ENCODE measurements at places on chromosomes 2 and 18.
A peak's percentile ranks its signal among the peaks of the same experiment; 100 is the strongest.

DNA sequence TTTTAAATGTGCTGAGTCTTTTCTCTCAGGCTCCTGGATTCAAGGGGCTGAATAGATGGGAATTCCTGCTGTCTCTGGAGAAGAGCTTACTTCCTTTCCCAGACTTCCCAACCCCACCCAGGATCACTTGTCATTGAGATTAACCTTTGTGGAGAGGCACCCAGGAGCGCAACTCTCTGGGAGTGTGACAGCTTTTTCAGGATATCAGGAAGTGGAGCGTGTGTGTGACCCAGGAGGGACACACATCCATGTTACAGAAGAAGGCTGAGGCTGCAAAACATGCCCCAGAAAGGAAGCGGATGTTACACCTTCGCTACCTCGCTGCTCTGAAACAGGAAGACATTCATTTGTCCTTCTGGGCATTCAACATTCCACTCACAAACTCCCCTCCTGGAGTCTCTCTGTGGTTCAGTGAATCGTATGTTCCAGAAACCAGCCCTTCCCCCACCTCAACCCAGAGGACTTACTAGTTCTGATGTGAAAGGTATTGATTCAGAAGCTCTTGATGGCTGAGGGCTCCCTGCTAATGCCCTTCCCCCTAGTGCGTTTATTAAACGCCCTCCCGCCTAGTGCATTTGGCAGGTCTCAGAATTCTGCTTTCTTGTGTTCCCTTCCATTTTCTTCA, 523.9 kb downstream of the TNS1 start:
- no peak for DNase-seq

GRCh38 chr18:53660306-53660705, 564.2 kb downstream of the MBD2 start:
- no peak for DNase-seq

GRCh38 chr2:216283038-216283900, 89.0 kb downstream of the MARCHF4 start:
- no peak for DNase-seq

DNA sequence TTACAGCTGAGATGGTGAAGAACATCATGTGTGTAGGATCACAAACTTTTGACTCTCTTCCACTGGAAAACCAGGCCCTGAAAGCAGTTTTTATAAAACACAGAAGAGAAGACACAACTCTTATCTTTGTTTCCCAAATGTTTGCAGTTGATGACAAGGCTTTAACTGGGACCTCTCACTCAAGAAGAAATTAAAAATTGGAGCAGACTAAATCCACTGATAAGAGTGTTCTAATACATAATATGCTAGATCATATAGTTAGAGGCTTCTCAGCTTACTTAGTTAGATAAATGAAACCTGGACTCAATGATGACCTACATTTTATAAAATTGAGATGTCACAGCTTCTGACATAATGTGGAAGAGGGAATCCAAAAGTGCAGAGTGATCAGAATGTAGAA, 158.3 kb upstream of the WDSUB1 start:
- no peak for DNase-seq

- no peak for DNase-seq
Measured at GRCh38 chr2:121031568-121032340, 253.2 kb downstream of the TFCP2L1 start.

- peak; percentile 10 for DNase-seq
Measured at GRCh38 chr2:241410739-241411176, 54.7 kb downstream of the FARP2 start.

GRCh38 chr2:174344716-174345461, 10.1 kb downstream of the SP9 start:
- peak; percentile 60 for DNase-seq

GRCh38 chr18:65363911-65364632, 386.7 kb upstream of the CDH7 start:
- peak; percentile 11 for DNase-seq

- no peak for DNase-seq
Measured at GRCh38 chr2:24766609-24767008, 26.6 kb downstream of the PTRHD1 start.
